Stomach (tissue), 19 donors: ENCODE measurements at places on chromosomes 4 and X. TPM values are rescaled to one million over a fixed set of nuclear protein-coding genes. Genes with fewer than 3 reads are reported as not detected.

The SAP30 gene
- 4.1 TPM for total RNA-seq

The CFP gene
- total RNA-seq, result not detected

DNA sequence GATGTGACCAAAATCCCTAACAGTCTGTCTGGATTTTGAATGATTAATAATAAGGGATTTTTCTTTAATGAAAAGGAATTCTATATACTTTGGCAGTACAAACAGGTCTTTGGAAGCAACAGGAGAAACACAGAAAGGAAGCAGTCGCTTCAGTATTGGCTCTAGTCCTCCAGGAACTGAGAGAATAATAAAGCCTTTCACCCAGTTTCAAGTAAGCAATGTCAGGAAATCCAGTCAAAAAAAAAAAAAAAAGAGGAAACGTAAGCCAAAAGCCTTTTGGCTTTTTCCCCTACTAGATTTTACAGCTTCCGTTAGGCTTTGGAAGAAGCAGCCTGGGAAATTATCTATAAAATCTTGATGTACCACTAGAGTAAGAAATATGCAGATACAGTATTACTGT, 61.7 kb upstream of the HDAC8 start:
- H3K27me3 ChIP-seq, result no peaks in the 10 kb centered on the region
- no peaks in the 10 kb centered on the region for H3K4me1 ChIP-seq

The SLC10A4 gene
- not detected for total RNA-seq

DNA sequence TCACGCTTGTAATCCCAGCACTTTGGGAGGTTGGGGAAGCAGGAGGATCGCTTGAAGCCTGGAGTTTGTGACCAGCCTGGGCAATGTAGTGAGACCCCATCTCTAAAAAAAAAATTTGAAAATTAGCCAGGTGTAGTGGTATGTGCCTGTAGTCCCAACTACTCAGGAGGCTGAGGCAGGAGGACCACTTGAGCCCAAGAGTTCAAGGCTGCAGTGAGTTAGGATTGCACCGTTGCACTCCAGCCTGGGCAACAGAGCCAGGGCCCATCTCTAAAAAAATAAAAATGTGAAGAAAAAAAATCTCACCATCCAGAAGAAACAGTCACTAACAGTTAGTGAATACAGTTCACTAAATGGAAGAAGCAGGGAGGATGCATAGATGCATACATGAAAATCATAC, 34.8 kb downstream of the TMEM271 start:
- H3K4me1 ChIP-seq, result no peaks in the 10 kb centered on the region
- H3K27me3 ChIP-seq, result no peaks in the 10 kb centered on the region
- H3K36me3 ChIP-seq, result peaks cover 30% of the 10 kb centered on the region
- H3K27ac ChIP-seq, result no peak overlapping the region
- DNase-seq, result no peak
- H3K4me3 ChIP-seq, result no peak overlapping the region
